Hematopoietic multipotent progenitor cell (in vitro differentiated cells): ENCODE measurements at places on chromosomes 7 and 10. TPM values are rescaled to one million over a fixed set of nuclear protein-coding genes. Genes with fewer than 3 reads are reported as not detected.
A peak's percentile ranks its signal among the peaks of the same experiment; 100 is the strongest.

CDK14 gene
- 7.5 TPM for total RNA-seq

RBM20 gene
- under 0.01 TPM for total RNA-seq

HTRA1 gene
- total RNA-seq = under 0.01 TPM

GIMAP6 gene
- total RNA-seq = 67.1 TPM

ARPC1A gene
- 52.8 TPM for total RNA-seq

MYL10 gene
- total RNA-seq = not detected

TBX20 gene
- not detected for total RNA-seq

GRCh38 chr10:119444866-119445265, 97.7 kb downstream of the RGS10 start:
- no peak for DNase-seq

- no peak for DNase-seq
Observed at GRCh38 chr10:104122225-104123107, 495 bp downstream of the SFR1 start.

GRCh38 chr10:110672580-110672919, 28.4 kb downstream of the RBM20 start:
- no peak for DNase-seq

DNA sequence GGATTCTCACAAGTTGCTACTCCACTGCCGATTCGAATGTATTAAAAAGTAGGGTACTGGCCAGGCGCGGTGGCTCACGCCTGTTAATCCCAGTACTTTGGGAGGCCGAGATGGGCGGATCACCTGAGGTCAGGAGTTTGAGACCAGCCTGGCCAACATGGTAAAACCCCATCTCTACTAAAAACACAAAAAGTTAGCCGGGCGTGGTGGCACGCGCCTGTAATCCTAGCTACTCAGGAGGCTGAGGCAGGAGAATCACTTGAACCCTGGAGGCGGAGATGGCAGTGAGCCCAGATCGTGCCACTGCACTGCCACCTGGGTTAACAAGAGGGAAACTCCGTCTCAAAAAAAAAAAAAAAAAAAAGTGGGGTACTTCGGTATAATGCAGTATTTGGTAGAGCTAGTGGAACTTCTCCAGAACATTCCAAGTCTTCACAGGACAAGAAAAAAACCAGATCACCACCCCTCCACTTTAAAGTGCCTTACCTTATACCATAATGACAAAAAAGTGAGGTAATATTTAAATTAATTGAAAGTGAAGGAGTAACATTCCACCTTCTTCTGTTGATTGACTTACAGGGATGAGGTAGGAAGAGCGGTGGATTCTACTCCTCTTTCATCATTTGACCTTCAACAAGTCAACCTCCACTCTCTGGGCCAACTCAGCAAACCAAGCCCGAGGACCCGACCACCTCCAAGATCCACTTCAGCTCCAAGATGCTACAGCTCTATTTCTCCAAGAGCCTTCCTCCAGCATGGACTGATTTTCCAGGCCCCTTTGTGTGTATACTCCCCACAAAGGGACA, 2.0 kb downstream of the BAZ1B start:
- no peak for DNase-seq

GRCh38 chr7:30813466-30813865, 42.2 kb downstream of the MINDY4 start:
- no peak for DNase-seq

DNA sequence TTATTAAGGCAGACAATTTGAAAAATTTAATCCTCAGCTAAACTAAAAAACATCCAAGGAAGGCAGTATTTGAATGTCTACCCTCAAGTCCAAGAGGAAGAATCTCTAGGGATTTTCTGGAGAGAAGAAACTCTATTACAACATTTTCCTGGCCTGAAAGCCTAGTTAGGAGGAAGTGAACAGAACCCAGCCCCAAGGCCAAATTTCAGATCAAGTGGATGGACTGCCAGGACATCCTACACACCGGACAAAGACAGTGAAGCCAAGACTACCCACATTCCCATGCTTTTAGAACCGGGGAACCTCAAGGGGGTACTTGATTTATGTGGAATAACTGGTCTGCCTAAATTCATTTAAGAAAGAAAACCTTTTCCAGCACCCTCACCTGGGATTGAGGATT, 108.9 kb upstream of the MEOX2 start:
- no peak for DNase-seq

- peak; percentile 74 for DNase-seq
Observed at GRCh38 chr10:12969951-12970350, 31.6 kb downstream of the CCDC3 start.

DNA sequence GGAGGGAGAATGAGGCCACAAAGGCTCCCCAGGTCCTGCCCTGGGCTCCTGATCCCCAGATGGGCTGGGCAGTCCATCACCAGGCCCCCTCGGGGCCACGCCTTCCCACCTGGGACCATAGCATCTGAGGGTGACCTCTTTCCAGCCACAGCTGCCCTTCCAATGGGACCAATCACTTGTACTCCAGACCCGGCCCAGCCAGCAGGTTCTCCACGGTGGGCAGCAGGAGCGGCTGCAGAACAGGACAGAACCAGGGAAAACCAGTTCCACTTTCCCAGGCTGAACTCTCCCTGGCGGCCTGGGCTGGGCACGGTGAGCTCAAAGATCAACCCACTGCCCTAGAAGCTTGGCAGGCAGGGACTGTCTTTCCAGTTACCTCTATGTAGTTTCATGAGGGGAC, 257.6 kb downstream of the MAD1L1 start:
- DNase-seq = no peak

GRCh38 chr7:139916717-139917395, 87.8 kb downstream of the TBXAS1 start:
- no peak for DNase-seq

DNA sequence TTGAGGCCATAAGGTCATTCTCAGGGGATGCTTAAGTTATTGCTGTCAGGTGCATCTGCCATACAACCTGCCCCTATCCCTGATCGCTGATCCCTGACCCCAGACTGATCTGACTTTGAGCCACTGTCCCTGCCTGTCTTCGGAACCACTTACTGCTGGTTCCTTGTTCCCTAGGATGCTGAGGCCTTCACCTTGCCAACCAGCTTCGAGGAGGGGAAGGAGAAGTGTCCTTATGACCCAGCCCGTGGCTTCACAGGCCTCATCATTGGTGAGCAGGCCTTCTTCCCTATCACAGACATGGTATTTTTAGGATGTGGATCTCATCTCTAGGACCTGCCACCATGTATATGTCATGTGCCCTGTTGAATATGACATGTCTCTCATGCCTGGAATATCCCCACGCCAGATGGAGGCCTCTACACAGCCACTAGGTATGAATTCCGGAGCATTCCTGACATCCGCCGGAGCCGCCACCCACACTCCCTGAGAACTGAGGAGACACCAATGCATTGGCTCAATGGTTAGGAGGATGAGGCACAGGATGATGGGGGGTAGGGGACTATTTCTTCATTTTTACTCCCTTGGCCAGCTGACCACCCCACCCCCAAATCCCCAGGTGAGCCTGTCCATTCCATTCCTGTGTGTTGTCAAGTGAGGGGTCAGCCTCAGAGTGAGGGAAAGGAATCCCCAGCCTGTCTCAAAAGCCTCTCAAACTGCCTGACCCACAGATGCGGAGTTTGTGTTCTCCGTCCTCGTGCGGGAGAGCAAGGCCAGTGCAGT, 9.0 kb downstream of the MRPL43 start:
- DNase-seq = no peak

DNA sequence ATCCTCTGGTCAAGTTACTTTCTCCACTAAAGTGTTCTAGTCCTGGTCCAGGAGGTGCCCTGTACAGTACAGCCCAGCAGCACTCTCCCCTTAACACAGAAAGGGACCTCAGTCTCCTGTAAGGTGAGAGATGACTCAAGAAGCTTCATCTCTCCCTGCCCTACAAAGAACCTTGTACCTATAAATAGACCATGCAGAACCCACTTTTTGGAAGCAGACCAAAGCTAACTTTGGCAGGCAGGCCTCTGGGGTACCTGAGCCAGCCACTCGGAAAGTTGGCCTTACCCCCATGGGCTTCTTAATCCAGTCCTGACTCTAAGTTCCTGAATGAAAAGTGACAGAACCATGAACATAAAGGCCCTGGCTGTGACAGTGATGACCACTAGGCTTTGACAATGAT, 454.8 kb downstream of the KCNMA1 start:
- DNase-seq = no peak

DNA sequence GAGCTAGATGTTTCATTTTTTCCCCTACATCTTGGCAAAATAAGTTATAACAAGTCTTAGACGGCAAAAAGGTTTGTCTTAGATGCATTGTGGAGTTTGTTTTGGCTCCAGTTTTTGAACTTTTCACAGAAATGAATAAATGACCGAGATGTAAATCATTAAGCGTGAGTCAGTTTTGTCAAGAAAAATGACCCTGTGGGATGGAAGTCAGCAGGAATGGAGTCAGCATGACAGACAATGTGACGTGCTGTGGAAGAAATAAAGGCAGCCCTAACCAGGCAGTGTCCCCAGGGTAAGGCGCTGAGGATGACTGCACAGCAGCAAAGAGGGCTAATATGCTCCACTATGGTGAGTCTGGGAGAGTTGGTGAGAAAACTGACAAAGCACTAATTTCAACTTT, 163.2 kb downstream of the NOC3L start:
- DNase-seq = no peak

GRCh38 chr10:33330543-33331378, 3.7 kb downstream of the NRP1 start:
- DNase-seq = peak; percentile 64

- DNase-seq = no peak
Observed at GRCh38 chr7:127409629-127410028, 17.1 kb upstream of the ZNF800 start.

DNA sequence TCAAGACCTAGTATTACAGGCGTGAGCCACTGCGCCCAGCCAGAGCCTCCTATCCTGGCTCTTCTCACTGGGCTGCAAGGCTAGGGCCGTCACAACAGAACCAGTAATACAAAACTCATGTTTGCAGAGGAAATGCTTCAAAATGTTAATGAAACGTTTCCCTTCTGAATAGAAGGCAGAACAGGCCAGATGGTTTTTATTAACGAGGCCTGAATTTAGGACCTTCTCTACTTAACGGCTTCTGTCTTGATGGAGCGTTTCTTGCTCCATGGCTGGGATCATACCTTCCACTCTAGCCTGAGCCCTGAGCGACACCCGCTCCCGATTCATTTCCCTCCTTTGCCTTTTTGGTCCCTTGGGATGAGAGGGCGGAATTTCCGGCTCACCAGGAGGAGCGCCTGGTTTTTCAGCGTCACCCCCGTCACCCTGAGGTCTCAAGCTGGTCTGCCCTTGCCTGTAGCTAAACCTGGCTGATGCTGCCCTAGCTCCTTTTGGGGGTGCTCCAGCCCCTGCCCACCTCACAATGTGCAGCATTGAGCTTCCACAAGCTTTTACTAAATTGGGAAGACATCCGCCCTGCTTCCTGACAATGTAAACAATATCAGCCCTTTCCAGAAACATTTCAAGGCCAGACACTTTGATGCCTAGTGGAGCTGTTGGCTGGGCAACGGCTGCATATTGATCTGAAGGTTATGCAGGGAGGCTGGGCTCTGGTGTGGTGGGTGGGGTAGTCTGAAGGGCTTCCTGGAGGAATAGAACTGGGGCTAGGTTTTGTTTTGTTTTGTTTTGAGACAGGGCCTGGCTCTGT, 5.2 kb downstream of the CLIP2 start:
- DNase-seq = no peak

DNA sequence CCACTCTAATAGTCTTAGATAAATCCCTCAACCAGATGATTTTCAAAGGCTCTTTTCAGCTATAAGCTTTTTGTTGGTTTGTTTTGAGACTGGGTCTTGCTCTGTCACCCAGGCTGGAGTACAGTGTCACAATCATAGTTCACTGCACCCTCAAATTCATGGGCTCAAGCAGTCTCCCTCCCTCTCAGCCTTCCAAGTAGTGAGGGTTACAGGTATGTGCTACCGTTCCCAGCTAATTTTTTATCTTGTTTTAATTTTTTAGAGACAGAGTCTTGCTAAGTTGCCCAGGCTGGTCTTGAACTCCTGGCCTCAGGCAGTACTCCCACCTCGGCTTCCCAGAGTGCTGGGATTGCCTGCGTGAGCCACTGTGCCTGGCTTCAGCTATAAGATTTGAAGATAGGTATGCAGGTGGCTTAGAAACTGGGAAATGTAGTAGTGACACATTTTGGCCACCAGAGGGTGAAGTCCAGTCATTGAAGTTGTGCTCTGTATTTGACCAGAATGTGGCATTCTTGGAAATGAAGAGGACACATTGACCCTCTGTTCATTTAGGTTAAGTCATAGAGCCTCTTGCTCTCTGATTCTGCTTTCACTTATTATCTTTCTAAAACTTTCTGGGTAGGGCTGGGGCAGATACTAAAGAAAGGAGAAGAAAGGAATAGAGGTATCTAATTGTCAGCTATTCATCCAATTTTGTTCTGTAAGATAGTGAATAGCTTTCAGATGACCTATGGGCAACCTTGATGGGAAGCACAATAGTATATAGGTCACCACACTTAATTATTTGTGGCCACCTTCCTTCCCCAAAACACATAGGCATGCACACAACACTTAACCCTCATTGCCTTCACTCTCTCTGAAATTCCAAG, 36.0 kb downstream of the R3HCC1L start:
- DNase-seq = no peak

GRCh38 chr7:81932936-81933335, 163.1 kb upstream of the HGF start:
- DNase-seq = no peak

DNA sequence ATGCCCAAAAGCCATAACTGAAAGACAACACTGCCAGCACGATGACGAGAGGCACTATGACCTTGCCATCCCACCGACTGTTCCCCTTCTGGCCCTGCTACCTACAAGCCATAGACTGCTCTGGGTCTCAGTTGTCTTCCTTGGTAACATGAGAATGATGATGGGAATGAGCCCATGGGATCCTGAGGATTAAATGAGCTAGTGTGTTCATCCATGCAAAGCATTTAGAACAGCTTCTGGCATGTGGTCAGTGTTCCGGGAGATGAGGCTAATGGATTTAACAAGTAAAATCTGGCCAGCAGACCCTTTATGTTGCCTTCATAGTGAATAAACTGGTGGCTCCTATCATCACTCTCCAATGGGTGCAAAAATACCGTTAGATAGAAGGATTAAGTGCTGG, 62.4 kb upstream of the WDR11 start:
- DNase-seq = no peak

GRCh38 chr7:3033581-3033980, 10.1 kb downstream of the CARD11 start:
- peak; percentile 13 for DNase-seq

DNA sequence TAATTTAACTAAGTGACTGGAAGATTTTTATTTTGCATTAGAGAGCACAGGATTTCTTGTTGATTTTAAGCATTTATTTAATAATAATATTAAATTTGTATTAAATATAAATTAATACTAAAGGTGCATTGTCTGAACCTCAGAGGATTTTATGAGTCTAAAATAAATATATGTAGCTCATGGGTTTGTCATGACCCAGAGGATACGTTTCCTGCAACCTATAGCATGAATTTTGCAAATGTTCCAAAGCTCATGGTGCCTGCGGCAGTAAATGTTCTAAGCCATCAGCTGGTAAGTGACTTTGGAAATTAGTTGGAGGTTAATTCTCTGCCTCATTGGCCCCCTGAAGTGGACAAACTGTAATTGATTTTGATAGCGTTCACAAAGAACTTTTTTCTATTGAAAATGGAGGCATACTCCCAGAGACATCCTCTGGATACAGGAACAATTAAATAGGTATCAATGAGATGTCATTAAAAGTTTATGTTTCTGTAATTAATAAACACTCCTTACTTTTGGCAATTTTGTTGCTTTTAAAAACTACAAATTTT, 397.4 kb downstream of the ANKRD7 start:
- DNase-seq = no peak
